ENCODE measurements at places on chromosomes 2 and 18.

GRCh38 chr2:216308576-216308975 is 63.7 kb downstream of the MARCHF4 start:
- DNase-seq: no peak

DNA sequence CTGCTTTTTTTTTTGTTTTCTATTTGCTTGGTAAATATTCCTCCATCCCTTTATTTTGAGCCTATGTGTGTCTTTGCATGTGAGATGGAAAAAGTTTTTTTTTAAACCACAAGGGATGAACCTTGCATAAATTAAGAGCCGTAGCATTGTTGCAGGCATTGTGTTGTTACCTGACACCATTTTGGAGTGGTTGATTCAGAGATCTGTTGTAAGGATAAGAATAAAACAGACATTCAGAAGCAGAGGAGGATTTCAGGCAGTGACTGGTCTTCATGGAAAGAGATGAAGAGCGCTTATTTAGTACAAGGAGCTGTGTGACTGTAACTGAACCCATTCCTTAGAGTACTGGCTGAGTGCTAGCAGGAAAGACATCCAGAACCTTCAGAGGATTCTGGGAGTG is 101.2 kb downstream of the LTBP1 start:
- DNase-seq: no peak

DNA sequence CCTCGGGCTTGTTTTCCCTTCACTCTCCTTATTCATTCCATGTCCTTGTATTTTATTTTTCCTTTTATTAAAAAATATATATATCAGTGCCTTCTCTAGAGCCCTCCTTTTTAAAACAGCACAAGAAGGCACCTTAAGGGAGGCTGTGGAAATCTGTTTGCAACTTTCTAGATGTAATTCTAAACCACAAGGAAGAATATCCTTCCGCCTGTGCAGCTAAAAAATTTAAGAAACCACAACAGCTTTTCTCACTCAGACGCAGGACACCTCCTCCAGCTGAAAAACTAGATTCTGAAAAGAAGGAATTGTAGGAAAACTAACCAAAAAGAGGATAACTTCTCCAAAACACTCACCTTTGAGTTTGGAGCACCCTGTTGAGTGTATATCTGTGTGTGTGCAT is 142.2 kb downstream of the BCL11A start:
- DNase-seq: no peak

DNA sequence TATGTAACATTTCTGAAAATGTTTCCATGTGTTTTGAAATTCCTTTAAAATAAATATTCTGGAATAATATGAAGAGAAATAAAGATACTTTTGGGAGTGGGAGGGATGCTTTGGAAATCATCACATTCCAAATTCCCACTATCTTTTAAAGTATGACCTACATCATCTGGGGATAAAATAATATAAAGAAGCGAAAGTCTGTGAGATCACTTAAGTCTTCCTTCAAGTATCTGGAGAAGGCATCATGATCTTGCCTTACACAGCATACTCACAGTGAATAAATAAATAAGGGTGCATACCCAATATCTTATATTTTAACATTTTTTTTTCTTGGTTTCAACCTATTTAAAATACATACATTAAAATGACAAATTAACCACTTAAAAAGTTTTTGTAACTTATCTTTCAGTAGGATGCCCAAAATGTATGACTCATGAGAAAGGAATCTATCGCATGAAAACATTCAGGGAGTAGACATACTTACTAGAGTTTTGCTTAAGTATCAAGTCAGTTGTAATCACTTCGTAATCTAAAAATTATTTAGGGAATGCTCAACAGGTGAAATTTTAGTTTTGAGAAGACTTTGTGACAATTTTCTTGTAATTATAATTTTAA is 248.3 kb upstream of the COL3A1 start:
- DNase-seq: no peak

DNA sequence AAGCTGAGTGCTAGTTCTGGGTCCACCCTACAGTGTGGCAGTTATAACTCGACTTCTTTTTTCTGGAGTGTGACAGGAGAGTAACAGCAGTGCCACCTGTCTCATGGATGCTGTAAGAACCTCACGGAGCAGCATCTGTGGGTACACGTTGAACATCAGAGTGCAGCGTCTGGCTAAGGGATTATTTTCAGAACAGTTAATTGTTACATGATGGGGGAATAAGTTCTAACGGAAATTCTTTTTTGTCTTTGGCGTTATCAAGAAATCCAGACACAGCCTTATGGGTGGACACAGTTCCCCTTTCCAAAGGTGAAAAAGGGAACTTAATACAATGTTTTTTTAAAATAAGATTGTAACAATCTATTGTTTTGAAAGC is 28.3 kb upstream of the TOGARAM2 start:
- no peak for DNase-seq

- no peak for DNase-seq
These were observed 217.1 kb downstream of the PTPRM start for GRCh38 chr18:7784171-7784570.

DNA sequence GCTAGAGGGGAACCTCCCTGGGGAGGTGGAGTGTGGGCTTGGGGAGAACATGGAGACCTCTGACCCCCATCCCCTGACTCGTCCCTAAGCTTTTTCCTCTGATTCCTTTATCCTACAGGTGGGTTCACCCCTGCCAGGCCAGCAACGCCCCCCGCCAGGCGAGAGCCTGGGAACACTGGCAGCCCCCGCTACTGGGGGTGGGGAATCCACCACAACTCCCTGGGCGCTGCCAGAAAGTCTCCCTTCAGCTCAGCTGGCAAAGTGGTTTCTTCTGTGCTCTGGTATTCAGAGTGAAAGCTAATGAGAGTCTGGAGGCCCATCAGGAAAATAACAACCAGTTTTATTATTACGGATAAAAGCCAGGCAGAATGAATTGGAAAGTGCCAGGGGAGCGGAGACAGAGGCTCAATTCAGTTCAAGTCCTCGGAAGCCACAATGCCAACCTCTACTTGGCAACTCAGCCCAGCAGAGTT is 2.8 kb downstream of the DIPK1C start:
- DNase-seq: no peak

- no peak for DNase-seq
These were observed 2.6 kb upstream of the KRCC1 start for GRCh38 chr2:88058191-88058590.

GRCh38 chr18:41630232-41630886 is 324.7 kb upstream of the PIK3C3 start:
- no peak for DNase-seq

GRCh38 chr2:240133401-240133800 is 2.7 kb downstream of the COPS9 start:
- DNase-seq: no peak

- no peak for DNase-seq
These were observed 190.4 kb upstream of the CRIM1 start for GRCh38 chr2:36165132-36165531.

DNA sequence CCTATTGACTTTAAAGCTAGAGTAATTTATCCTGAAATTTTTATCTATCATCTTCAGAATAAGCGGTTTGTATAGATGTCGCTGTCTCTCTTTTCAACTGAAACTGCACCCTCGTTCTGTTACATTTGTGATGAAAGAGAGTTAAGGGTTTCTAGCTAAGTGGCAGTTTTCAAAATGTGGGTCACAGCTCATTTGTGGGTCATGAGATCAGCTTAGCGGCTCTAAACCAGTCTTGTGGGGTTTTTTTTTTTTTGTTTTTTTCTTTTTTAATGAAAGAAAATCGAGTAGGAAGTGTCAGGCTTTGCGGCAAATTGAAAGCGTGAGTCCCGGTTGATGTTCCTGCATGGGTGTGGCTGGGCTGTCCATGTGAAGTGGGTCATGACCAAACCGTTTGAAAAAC is 31.2 kb downstream of the SALL3 start:
- no peak for DNase-seq

GRCh38 chr2:68404893-68405799 is 40.1 kb downstream of the PLEK start:
- DNase-seq: no peak

DNA sequence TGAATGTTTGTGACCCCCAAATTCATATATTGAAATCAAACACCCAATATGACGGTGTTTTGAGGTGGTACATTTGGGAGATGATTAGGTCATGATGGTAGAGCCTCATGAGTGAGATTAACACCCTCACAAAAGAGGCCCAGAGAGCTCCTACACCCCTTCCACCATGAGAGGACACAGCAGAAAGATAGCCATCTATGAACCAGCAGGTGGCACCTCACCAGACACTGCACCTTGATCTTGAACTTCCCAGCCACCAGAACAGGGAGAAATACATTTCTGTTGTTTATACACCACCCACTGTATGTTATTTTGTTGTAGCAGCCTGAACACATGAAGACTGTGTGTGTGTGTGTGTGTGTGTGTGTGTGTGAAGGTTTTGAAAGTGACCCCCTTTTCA is 58.1 kb downstream of the ST3GAL5 start:
- DNase-seq: no peak

GRCh38 chr2:62423883-62424458 is 82.0 kb downstream of the TMEM17 start:
- no peak for DNase-seq

DNA sequence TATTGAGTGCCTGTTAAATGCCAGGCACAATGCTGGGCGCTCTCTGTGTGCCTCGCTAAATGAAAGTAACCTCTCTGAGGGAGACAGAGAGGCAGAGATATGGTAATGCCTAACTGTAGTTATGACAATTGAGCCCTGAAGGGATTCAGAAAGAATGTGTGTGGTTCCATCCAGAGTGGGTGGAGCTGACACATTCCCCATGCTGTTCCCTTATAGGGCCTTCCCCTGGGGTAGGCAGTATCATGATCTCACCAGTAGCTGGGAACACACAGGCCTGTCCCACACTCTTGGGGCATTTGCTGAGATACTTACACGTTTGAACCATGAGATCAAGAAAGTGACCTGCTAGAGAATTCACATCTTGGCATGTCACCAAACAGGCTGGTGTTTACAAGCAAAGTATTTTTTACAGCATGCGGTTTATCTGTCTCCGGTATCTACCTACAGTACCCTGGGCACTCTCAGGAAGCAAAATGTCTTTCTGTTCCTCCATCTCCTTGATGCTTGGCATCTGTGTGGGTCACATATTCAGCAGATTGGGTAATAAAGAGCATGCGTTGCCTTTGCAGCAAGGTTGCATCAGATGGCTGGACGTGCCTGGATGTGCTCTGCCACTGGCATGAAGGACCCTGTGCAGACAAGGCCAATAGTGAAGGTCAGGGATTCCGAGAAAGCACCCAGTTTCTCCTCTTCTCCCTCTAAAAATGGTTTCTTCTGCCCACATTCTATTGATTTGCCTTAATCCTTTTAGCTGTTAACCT is 9.4 kb downstream of the CTIF start:
- DNase-seq: no peak

DNA sequence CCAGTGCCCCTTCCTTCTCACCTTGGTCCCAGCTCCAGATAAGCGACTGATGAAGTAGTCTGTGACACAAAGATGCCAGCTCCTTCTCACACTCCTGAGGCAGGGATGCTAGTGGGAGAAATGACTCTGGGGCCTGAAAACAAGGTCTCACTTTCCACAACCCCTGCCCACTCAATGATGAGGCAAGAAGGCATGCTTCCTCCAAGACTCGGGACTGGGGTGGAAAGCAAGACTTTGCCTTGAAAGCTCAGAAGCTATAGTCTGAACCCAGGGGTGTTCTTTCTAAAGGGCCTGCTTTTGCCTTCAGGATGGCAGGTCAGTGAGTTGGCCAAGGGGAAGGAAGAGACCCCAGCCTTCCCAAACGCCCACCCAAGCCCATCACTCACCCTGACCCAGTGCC is 1.4 kb downstream of the CCDC142 start:
- DNase-seq: no peak

- DNase-seq: no peak
These were observed 352.9 kb downstream of the TXNL1 start for GRCh38 chr18:56285387-56286065.

DNA sequence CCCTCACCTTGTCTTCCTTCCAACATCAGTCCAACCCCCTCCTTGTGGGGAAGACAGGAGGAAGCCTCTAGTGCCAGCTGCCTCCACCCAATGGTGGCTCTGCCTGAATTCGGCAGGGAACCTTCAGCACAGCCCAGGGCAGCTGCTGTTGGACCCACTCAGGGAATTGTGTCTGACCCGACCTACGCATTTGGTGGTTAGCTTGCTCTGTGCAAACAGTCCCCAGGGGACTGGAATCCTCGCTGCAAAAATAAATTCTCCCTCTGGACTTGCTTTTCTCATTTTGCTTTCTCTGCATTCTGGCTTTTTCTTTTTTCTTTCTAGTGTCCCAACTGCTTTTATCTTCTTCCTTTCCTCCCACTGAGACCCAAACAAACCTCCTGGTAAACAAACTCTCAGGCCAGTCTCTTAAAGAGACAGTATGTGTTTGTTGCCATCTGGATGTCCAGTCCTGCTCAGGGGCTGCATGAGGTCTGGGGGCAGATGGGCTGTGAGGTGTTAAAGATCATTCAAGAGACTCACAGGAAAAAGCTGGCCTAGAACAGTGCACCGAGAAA is 137.7 kb upstream of the HAAO start:
- DNase-seq: no peak

- no peak for DNase-seq
These were observed 507.1 kb upstream of the ID2 start for GRCh38 chr2:8174641-8175257.

DNA sequence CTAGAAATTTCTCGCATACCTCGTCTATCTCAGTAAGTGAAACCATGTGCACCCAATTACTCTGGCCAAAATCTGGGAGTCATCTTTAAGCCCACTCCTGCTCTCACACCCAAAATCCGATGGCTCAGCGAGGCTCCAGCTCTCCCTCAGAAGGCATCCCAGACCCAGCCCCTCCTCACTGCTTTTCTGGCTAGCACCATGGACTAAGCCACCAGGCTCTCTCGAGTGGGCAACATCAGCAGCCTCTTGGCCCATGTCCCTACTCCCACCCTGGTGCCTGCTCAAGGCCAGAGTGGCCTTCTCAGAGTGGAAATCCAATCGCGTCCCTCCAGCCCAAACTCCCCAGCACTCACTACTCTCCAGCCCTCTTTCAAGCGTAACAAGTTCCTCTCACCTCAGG is 27.2 kb downstream of the TNS1 start:
- no peak for DNase-seq

DNA sequence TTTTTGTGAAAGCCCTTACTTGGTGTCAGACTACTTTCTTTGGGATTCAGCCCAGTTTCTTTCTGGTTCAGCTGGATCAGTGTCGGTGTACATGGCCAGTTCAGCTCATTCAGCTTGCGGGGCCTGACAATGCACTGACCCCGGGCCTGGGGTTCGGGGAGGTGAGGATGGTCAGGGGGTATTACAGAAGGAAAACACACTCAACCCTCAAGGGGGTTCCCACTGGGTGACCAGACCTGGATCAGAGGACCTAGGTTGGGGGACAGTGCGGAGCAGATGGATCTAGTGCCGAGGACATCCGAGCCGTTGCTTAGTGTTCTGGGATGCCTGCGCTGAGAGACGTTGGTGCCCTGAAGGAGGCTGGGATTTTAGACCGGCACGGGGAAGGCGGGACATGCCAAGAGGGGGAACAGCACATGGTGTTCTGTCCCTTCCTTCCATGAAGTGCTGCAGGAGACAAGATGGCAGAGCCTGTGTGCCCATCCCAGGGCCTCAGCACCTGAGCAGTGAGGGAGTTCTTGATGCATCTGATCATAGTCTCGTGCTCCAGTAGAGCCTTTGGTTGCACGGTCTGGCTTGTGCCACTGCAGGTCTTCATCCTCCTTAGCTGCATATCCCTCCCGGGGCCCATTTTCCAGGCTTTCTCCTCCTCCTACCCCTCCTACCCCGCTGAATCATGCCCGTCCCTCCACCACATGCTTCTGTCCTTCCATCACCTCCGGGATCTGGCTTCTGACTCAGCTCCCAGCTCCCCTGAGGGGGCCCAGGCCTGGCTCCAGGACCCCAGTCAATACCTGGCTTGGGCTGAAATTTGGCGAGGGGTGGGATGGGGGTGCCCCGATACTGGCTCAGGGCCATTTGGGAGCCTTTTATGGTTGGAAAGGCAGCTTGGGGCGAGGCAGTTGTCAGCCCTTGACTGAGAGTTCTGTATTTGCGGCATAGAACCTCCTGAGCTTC is 18.0 kb downstream of the SPEG start:
- no peak for DNase-seq
